ENCODE measurements at places on chromosomes 16 and 17.

DNA sequence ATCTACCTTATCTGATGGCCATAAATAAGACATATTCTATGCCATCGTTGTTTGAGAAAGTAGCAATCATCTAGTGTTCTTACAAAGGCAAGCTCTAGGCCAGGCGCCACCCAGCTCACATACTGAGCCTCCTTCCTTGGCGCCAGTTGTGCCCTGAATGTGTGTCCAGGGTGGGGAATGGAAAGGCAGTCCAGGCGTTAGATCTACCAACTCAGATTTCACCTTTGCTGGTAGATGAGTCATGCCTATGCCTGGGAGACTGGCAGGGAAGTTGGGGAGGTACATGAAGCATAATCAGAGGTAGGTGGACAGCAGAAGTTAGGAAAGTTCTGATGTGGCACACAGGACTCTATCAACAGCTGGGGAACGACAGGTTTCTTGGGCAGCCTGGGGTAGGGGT lies 23.6 kb downstream of the SDR42E1 start:
- DNase-seq: no peak

DNA sequence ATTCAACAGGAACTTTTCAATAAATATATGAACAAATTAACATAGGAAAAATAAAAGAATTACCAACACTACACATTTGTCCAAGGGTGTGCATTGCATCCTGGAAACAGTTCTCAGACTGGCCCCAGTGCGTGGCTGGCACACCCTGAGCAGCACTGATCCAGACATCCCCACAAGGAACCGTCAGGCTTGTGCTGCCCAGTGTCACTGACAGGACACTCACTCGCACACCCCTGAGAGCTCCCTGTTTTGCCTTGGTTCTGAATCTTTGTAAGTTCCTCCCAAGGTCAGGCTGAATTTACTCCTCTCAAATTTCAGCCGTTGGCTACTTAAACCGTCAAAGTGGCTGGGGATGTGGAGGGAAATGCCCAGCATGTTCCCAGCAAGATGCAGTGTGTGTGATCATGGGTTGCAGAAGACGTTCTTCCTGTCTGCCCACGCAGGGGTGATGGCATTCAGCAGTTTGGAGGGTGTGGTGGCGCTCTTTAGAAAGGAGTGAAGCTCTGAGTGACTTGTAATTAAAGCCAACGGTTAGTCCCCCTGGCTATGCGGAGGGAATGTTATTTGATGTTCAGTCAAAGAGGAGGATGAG lies 1.7 kb downstream of the MT2A start:
- DNase-seq: peak; percentile 58

- no peak for DNase-seq
These were observed 2.8 kb upstream of the NAGPA start for GRCh38 chr16:5036228-5037156.

DNA sequence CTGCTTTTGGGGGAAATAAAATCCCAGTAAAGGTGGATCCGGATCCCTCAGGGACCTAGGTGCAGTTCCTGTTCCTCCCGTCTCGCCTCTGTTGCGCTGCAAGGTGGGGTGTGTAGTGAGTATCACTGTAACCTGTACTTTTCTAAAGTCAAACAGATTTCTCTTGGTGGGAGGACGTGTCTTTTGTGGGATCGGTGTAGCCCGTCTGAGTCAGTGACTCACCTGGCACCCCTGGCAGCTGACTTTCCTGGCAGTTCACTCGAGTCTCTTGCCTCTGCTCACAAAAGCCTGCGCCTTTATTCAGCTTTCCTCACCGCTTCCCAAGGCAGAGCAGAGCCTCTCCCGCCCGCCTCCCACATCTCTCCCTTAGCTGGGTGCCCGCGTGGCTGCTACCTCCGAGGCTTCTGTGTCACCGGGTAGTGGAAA lies 85.7 kb downstream of the CMIP start:
- no peak for DNase-seq

DNA sequence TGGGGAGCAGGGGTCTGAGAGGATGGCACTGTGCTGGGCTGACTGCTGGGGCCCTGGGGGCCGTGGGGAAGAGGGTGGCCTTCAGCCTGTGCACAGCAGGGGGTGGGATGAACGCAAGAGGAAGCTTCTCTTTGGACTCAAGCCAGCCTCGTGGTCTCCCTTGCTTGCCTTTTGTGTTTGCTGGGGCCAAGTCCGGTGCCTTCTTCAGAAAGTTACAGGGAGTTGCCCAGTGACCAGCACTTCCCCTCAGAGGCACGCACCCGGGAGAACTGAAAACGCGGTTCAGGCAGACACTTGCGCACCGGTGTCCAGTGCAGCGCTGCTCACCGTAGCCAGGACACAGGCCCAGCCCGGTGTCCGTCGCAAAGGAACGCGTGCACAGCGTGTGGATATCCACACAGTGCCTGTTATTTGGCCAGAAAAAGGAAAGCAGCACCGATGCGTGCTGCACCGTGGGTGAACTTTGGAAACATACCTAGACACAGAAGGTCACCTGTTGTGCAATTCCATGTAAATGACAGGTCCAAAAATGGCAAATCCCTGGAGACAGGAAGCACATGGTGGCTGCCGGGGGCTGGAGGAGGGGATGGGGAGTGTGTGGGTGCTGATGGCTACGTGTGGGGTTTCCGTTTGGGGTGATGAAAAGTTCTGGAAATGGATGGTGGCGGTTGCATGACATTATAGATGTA lies 29.4 kb upstream of the NUDT16L1 start:
- DNase-seq: no peak

- no peak for DNase-seq
These were observed 6.2 kb downstream of the PRSS53 start for GRCh38 chr16:31082368-31083045.

- no peak for DNase-seq
These were observed 6.1 kb downstream of the DOK4 start for GRCh38 chr16:57479976-57480753.

DNA sequence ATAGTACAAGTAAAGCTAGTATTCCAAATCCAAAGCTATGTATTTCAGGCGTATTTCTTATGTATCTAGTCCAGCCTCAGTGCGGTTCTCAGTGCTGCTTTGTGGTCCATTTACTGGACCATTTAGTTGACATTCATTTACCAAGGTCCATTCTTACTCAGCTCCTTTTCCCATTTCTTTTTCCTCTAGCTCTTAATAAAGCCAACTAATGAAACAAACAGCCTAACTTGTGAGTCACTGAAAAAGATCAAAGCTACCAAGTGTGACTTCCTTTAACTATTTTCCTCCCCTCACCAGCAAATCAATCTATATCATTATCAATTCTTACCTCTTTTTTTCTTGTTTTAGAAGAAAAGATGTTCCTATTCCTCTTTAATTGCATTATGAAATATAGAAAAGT lies 64.0 kb downstream of the CYB561 start:
- no peak for DNase-seq

DNA sequence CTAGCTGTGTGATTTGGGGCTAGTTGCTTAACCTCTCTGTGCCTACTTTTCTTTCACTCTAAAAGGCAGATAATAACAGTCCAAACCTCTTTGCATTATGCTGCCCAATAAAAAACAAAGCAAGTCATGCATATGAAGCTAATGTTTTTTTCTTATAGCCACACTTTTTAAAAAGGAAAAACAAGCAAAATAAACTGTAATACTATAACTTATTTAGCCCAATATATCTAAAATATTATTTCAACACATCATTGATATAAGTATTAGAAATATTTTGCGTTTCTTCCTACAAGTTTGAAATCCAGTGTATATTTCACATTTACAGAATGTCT lies 22.4 kb downstream of the ANKRD40 start:
- no peak for DNase-seq

GRCh38 chr17:40459636-40460603 lies 16.7 kb downstream of the IGFBP4 start:
- no peak for DNase-seq

GRCh38 chr16:27472091-27473020 lies 70.4 kb downstream of the IL21R start:
- DNase-seq: no peak

DNA sequence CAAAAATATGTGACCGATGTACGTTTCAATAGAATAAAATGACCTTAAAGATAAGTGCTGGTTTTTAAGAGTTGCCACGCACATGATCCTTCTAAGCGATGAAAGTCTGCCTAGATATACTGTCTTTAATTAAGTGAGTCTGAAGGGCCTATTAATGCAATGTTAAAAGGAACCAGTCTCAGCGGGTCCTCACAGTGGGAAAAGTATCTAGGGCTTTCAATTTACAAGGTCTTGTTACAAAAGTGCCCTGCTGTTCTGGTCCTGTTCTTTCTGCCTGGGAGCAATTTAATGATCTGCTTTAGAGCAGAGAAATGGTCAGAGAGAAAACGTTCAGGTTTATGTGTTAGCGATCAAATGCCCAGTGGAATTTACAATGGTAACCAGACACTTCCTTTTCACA lies 864.0 kb downstream of the KCNJ2 start:
- DNase-seq: no peak

GRCh38 chr17:17563530-17563929 lies 28.0 kb downstream of the PEMT start:
- DNase-seq: no peak

GRCh38 chr17:4118015-4118743 lies 24.7 kb downstream of the ZZEF1 start:
- no peak for DNase-seq

- no peak for DNase-seq
These were observed 51.8 kb downstream of the CYB5D2 start for GRCh38 chr17:4194796-4195195.

GRCh38 chr17:37026531-37026869 lies 77.7 kb downstream of the AATF start:
- no peak for DNase-seq

DNA sequence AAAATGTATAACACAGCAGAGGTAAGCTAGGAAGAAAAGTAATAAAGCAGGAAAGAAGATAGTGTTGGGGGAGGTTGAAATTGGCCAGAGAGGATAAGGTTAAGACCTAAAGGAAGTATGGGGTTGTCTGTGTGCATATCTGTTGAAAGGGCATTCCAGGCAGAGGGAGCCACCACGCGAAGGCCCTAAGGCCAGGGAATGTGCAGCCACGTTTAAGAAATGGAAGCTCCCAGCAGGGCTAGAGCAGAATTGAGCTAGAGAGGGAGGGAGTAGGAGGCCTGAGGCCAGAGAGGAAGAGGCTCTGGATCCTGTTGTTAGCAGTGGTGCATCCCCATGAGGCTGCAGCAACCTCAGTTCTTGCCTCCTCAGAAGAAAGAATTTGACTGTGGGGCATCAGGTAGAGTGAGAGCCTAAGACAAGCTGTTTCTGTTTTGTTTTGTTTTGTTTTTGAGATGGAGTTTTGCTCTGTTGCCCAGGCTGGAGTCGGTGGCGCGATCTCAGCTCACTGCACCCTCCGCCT lies 59.0 kb upstream of the CACNG5 start:
- DNase-seq: no peak

DNA sequence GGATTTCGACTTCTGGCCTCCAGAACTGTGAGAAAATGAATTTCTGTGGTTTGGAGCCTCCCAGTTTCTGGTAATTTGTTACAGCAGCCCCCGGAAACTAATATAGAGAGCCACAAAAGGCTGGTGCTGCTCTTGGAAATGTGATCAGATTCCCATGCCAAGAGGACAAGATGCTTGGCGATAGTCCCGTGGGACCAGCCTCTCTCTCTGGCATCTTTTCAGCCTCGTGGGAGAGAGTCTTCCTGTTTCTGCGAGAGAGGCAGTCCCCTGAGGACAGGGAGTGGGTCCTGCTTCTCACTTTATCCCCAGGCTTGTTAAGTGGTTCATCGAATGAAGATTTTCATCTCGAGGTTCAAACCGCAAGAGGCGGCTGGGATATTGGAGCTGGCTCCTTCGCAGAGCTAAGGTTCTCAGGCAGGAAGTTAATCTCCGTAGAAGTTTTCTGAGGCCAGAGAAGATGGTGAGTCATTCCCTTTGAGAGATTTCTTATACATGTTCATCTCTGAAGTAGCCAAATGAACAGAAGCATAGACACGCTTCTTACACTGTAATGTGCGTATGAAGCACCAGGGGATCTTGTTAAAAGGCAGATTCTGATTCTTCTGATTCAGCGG lies 211.6 kb upstream of the SDK2 start:
- DNase-seq: no peak

DNA sequence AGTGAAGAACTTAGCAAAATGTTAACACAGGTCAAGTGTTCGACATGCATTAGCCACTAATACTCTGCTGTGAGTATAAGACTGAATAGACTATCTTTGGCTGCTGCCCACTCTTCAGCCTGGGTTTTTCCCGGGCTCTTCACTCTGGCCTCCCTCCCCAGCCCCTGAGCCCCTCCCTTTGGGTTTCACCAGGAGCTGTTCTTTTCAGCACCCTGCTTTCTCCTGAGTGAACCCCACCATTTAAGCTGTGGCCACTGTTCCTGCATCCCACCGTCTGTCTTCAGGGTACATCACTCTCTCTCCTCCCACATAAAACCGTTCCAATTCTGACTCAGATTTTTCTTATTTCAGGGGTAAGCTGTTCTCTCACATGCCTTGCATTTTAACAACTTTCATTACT lies 92.0 kb upstream of the ASIC2 start:
- no peak for DNase-seq

DNA sequence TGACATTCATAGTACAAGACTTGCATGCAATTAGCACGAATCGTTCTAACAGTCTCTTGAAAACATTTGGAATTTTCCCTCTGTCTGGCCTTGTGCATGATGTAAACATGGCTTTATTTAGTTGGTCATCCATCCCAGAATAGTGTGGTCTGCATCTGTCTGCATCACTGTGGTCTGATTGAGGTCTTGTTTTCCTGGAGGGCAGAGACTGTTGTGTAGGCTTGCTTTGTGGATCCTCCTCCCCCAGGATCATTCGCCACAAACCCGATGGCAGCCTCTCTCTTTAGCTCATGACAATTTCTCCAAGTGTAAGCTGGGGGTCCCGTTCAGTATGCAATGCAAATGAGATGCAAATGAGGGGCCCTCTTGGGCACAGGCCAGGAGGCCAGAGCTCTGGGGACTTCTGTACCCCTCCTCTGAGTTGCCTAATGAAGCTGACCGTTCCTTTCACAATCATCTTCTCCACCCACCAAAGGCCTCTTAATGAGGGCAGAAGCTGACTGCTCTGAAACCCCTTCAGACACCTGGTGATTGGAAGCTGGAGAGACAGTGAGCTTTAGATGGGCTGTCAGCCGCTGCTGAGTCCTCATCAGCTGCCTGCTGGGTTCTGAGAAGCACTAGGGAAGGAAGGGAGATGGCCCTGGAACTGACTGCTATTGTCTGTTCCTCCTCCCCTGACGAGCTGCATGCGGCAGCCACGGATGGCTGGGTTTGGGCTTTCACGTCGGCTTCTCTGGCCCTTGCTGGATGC lies 201.2 kb upstream of the CACNG3 start:
- DNase-seq: no peak

DNA sequence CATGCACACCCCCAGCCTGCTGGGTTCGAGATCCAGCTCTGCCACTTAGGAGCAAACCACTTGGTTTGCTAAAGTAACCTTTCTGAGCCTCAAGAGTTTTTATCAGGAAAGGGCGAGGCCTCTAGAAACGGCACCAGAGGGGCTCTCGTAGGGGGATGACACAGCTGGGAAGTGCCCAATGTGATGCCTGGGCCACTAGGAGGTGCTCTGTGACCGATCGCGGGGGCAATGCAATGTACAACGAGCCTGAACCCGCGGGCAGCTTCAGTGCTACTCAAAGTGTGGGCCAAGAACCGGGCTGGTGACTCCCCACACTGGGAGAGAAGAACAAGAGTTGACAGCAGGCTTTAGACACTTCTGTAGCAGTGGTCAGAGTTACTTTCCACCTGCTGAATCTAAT lies 9.4 kb downstream of the C16orf89 start:
- DNase-seq: peak; percentile 3

Data from activated T-helper 9 cell treated with anti-CD3 and anti-CD28 coated beads, Interleukin-2, amount 50 U/mL, for 16 hours (primary cell).